Testis (tissue), 5 donors: ENCODE measurements at places on chromosomes 1 and 21. TPM values are rescaled to one million over a fixed set of nuclear protein-coding genes. Genes with fewer than 3 reads are reported as not detected.

DNA sequence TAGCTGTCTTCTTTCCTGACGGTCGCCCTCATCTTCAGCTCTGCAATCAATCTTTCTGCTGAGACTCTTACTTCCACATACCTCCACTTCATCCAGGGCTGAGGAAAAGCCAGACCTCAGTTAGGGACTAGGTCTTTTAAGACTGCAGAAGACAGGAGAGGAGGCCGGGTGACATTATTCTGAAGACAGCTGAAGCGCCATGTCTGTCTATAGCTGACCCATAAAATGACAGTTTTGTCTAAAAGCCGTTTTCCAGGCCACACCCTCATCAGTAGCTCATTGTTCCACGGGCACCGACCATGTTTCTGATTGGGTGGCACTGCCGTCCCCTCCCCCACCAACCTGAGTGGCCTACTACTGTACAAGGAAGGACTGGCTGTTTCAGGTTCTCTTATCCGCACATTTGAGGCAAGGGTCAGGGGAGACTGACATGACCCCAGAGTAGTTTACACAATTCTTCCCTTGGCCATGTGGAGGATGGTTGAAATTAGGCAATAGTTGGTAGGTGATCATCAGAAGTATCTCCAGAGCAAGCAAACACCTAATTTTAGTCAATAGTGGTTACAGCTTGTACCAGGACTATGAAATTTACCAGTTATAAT is at the start of gene ADCY10:
Gene ADCY10 (minus strand): TSS at position 240 of the 602 bp plus-strand sequence. CDS start 8,994 bp downstream, outside the sequence.
- no peak within 1 kb of the TSS for H3K4me3 ChIP-seq
- H3K27ac ChIP-seq, result no peak within 1 kb of the TSS
- no peaks in the 10 kb centered on the region for H3K27me3 ChIP-seq

- no peak overlapping the region for H3K27ac ChIP-seq
- H3K4me3 ChIP-seq, result no peak overlapping the region
- no peaks in the 10 kb centered on the region for H3K27me3 ChIP-seq
- no peak for DNase-seq
- peaks cover 1% of the 10 kb centered on the region for H3K4me1 ChIP-seq
These were observed 5.6 kb upstream of the CENPS start for GRCh38 chr1:10424651-10425050.

DNA sequence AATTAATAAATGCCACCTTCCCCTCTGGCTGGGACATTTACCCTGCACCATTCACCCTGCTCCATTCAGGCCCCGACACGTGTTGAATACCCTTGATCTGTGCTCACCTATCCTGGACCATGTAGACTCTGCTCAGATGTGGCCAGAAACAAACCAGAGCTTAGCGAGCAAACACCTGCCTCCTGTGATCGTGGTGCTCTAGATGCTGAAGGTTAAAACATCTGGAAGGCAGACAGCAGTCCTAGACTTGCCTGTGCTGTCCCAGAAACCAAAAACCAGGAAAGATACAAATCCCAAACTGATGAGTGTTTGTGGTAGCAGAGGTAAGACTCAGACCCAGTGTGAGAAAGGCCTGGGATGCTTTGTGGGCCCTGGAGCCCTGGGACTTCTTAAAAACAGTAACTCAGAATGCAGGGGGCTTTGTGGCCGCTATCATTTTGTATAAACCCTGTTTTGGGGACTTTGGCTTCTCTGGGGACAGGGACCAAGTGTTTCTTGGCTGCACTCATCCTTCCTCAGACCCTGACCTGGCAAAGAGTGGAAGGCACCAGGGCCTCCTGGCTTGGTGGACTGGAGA is 99.6 kb downstream of the DMRTB1 start:
- H3K36me3 ChIP-seq, result no peaks in the 10 kb centered on the region
- H3K4me1 ChIP-seq, result no peaks in the 10 kb centered on the region
- no peak overlapping the region for H3K27ac ChIP-seq
- H3K4me3 ChIP-seq, result no peak overlapping the region

DNA sequence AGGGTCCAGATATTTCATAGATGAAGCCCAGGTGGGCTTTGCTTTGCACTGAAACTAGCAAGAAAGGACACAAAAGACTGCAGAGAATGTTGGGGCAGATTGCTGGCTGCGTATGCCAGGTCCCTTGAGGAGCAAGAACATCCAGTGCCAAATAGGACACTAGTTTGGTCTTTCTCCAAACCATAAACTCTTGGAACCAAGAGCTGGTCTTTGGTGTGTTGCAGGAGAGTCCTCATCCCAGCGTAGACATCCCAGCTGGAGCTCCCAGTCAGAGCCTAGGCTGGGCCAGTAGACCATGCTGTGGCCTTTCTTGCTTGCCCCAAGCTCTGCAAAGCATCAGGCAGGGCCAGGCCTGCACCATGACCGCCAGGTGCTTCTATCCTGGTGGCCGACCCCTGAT is 87.5 kb downstream of the ATP5PO start:
- H3K27me3 ChIP-seq, result no peaks in the 10 kb centered on the region
- H3K4me3 ChIP-seq, result no peak overlapping the region
- DNase-seq, result no peak
- no peaks in the 10 kb centered on the region for H3K36me3 ChIP-seq
- peak overlapping the region; percentile 21 for H3K27ac ChIP-seq

DNA sequence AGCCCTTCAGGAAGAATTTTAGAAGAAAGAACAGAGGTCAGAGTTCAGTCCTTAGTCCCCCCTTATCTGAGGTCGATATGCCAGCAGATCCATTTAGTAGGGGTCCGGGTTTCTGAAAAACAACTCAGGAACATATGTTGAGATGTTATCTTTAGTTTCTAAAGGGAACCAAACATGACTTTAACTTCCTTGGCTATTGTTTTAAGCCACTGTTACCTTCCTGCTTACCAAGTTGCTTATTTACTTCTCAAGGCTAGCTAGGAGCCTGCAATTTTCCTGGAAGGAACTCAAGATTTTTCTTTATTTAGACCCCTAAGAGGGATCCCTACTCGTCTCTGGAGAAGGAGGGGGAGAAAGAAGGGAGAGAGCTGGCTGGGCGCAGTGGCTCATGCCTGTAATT is 54.3 kb downstream of the KCNC4 start:
- no peak overlapping the region for H3K4me3 ChIP-seq
- no peak overlapping the region for H3K27ac ChIP-seq
- H3K4me1 ChIP-seq, result no peaks in the 10 kb centered on the region
- H3K27me3 ChIP-seq, result no peaks in the 10 kb centered on the region

GRCh38 chr21:45570826-45571601 is 28.8 kb upstream of the SLC19A1 start:
- no peak overlapping the region for H3K4me3 ChIP-seq
- no peak overlapping the region for H3K27ac ChIP-seq
- no peak for DNase-seq
- H3K4me1 ChIP-seq, result peaks cover 13% of the 10 kb centered on the region

DNA sequence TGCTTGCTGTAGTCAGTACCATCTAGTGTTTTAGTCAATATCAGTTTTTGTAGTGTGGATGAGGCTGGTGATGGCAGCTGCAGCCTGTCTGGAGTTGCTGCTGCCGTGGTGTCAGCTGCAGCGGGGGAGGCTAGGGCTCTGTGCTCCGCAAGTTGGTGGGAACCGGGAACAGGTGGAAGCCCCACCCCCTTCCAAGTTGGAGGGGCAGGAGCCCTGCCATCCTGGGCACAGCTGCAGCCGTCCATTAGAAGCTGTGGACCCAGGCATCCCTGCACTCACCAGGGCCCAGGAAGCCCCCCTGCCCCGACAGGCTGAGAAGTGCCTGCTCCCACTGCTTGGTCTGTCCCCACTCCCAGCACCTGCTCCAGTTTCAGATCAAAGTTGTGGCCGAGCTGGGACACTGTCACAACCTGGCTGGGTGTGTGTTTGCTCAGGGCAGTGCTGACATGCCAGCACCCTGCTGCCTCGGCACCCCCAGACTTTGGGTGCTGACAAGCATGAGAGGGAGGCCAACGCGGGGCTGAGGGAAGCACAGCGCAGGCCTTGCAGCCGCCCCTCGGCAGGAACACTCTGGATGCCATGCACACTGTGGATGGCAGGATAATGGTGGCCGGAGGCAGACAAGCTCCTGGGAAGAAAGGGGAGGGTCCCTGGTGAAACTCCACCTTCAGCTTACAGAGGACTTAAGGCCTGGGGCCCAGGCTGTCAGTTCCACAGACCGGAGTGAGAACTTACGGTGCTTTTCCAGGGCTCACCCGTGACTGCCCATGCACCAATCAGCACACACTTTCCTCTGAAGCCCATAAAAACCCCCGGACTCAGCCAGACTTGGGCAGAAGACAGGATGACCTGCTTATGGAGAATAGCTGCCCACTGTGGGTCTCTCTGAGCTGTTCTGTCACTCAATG is 86.9 kb downstream of the ADARB1 start:
- no peak overlapping the region for H3K4me3 ChIP-seq
- DNase-seq, result peak; percentile 3
- no peaks in the 10 kb centered on the region for H3K27me3 ChIP-seq
- H3K27ac ChIP-seq, result no peak overlapping the region

DNA sequence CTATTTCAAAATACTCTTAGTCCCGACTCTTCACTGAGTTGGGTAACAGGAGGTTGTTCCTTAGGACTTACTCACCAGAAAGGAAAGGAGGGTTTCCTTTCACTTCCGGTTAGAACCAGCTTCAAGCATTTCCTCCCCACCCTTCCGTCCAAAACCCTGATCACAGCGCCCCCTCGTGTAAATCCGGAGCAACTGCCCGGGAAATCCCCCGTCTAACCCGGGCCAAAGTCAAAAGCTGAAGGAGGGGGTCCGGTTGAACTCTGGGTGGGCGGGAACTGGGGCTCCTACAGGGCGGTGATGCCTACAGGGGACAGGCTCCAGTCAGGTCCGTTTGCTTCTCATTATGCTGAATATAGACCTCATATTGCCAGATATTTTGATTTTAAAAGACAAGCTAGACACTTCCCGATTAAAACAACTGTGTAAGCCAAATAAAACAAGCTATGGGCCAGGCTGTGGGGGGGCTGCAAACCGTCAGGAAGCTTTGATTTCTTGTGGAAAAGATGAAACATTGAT is 15.0 kb upstream of the MTARC2 start:
- no peaks in the 10 kb centered on the region for H3K27me3 ChIP-seq
- H3K4me3 ChIP-seq, result peak overlapping the region; percentile 20

DNA sequence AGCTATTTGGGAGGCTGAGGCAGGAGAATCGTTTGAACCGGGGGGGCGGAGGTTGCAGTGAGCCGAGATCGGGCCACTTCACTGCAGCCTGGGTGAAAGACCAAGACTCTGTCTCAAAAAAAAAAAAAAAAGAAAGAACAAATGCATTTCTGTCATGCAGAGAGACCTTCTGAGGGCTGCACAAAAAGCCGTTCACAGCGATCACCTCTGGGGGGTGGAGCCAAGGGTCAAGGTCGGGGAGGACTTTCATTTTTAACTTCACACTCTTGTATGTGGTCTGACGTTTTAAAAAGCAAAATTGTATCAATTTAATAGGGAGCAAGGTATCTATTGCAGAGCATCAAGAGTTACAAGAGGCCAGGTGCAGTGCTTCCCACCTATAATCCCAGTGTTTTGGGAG is 26.6 kb upstream of the CLDN14 start:
- no peaks in the 10 kb centered on the region for H3K36me3 ChIP-seq
- no peak overlapping the region for H3K4me3 ChIP-seq
- no peak overlapping the region for H3K27ac ChIP-seq
- no peak for DNase-seq

- H3K36me3 ChIP-seq, result no peaks in the 10 kb centered on the region
- H3K4me3 ChIP-seq, result peak overlapping the region; percentile 58
- peak; percentile 32 for DNase-seq
- H3K4me1 ChIP-seq, result peaks cover 16% of the 10 kb centered on the region
- no peak overlapping the region for H3K27ac ChIP-seq
These were observed 36.2 kb downstream of the CACHD1 start for GRCh38 chr1:64505944-64506655.

DNA sequence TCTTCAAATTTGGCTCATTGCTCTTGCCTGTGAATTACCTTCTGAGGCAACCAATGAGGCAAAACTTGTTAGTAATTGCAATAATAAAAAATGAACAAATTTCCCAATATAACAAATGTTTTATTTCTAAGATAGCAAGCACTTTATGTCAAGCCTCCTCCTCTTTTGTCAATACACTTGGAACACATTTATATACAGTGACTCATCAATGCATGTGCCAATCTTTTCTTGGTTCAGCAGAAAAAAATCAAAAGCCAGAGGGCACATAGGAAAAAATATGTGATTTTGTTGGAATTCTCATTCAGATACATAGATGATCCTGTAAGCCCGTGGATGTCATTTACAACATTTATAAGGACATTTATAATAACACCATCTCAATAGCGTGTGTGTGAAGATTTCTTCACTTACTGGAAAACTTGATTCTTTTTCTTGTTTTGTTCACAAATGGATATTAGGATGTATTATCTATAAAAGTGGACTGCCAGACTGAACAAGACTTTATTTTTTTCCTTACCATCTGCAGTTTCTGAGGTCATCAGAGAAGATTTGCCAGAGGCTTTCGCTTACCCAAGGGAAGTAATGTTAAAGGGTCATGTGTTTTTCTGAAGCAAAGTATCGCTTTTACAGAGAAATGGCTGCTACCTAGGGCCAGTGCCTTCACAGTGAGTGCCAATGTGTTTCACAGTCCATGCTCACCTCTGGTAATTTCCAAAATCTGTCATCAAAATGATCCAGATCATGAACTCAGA is 645.7 kb upstream of the PTBP2 start:
- no peak for DNase-seq
- no peaks in the 10 kb centered on the region for H3K27me3 ChIP-seq
- H3K4me3 ChIP-seq, result no peak overlapping the region
- H3K27ac ChIP-seq, result no peak overlapping the region

DNA sequence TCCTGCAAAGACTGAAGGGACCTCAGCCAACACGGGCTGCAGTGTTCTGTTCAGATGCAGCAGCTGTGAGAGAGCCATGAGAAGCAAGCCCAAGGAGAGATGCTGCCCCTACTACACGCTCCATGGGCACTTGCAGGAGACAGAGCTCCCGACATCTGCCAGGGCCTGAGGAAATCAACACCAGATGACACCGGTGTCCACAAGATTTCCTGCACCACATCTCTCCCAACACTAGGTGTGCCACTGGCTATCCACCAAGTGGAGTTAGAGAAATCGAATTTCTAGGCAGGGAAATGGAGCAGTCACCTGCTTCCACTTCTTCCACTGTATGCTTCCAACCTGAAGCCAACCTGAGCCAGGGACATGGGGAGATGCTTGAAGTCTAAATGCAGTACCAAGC is 445.3 kb downstream of the RWDD3 start:
- no peak for DNase-seq
- H3K27ac ChIP-seq, result no peak overlapping the region
- H3K36me3 ChIP-seq, result no peaks in the 10 kb centered on the region
- H3K4me3 ChIP-seq, result no peak overlapping the region

- no peaks in the 10 kb centered on the region for H3K27me3 ChIP-seq
- H3K4me1 ChIP-seq, result peaks cover 6% of the 10 kb centered on the region
- no peak for DNase-seq
- no peaks in the 10 kb centered on the region for H3K36me3 ChIP-seq
These were observed 283.1 kb downstream of the GRIK1 start for GRCh38 chr21:29656504-29657239.

GRCh38 chr1:201206176-201206575 is 15.6 kb downstream of the IGFN1 start:
- H3K27me3 ChIP-seq, result no peaks in the 10 kb centered on the region
- H3K4me1 ChIP-seq, result no peaks in the 10 kb centered on the region
- no peak overlapping the region for H3K4me3 ChIP-seq
- H3K27ac ChIP-seq, result no peak overlapping the region
- no peaks in the 10 kb centered on the region for H3K36me3 ChIP-seq

The RNF220 gene
- total RNA-seq, result 126 TPM

The SLC6A9 gene
- total RNA-seq, result 1.2 TPM

The TAS1R1 gene
- total RNA-seq, result 5.3 TPM

The LYPD8 gene
- total RNA-seq, result 0.79 TPM

The TMPRSS3 gene
- 0.56 TPM for total RNA-seq

The SSR2 gene
- total RNA-seq, result 170 TPM
